Neural crest cell (in vitro differentiated cells): ENCODE measurements at places on chromosomes 5 and 9. TPM values are rescaled to one million over a fixed set of nuclear protein-coding genes. Genes with fewer than 3 reads are reported as not detected.

The CTSV gene
- 5.7 and 7.2 TPM in 2 replicates for total RNA-seq

The EIF4E1B gene
- not detected in 2 replicates for total RNA-seq

DNA sequence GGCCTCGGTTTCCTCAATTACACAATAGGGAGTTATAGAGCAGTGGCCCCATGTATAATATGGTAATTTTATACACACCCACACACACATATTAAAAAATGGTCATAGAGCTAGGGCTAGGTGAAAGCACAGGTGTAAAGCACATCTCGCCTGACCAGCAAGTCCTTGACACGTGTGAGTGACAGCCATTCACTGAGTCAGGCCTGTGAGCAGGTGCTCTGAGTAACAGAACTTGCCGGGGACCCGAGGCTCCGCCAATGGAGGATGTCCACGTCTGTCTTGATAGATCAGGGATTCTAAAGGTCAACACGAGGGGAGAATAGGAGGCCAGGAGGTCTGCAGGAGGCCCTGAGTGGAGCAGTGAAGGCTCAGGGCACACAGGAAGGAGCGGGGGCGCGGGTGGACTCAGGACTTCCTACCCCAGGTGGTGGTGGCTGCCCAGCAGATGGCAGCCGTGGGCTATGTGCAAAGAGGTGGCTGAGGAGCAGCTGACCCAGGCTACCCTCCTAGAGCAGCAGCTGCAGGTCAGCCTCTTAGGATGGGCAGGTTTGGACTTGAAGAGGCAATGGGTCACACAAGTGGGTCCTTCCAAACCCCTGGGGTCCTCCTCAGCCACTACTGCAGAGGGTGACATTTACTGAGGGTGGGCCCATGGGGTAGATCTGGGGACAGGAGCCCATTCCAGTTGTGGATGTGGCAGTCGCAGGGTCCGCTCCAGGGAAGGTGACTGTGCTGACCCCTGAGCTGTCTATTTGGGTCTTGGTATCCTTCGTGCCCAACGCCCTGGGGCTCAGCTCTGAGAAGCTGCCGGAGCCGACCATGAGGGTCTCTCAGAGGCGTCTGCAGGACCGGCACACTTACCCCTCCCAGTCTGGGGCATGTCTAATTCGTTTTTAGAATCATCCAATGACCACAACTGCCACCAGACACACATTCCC, 45.9 kb downstream of the PRRT1B start:
- DNase-seq: peak; percentile 57

DNA sequence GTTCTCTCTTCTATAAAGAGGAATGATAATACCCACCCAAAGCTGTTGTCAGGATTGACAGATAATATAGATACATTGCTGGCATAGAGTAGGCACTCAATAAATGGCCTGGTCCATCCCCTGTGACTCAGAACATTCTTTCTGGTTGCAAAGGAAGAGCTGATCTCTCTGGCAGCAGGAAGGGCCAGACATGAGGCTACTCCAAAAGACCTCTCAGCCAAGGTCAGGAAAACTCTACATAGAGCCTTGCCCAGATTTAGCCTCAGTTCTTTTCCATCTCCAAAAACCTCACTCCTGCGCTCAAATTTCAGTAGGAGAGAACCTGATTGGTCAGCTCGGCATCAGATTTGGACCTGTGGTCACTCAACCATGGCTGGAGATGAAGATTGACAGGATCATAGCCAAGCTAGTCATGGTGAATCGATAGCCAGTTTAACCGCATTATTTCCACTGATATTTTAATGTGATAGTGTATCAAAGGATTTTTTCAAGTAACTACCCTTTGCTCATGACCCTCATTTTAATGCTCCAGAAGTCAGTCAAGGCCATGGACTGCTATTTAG, 319.6 kb downstream of the DRD1 start:
- DNase-seq: no peak

DNA sequence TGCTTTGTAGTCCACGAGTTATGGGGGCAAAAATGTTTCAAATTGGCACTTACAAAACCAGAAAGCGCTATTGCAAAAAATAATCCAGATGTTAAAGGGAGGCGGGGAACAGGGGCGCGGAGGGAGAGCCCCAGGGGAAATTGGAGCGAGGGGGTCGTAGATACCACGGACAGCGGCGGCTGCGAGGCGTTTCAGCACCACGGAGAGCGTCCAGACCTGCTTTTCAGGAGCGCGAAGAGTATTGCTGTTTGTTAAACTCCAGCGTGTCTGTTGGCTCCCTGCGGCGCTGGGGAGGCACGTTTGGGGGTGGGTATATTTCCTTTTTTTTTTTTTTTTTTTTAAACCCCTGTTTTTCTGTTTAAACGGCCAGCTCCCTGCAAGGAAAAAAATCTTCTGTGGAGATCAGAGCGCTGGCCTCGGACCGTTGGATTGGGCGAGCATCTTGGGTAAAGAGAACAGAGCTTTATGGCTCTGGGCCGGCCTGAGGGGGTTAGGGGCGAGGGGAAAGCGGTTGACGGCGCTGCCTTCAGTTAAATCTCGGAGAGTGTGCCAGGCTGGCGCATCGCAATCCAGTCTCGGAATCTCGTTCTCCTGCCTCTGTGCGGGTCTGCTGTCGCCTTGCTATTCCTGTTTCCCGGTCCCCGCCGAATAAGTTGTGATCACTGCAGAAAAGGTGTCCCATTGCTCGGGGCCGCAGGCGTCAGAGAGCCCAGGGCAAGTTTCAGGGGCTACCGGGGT, at the start of gene GLRA1:
TSS of gene GLRA1 (minus strand) at position 288 of the 738 bp plus-strand sequence. CDS start 302 bp downstream, outside the sequence.
- DNase-seq: peak; percentile 79

DNA sequence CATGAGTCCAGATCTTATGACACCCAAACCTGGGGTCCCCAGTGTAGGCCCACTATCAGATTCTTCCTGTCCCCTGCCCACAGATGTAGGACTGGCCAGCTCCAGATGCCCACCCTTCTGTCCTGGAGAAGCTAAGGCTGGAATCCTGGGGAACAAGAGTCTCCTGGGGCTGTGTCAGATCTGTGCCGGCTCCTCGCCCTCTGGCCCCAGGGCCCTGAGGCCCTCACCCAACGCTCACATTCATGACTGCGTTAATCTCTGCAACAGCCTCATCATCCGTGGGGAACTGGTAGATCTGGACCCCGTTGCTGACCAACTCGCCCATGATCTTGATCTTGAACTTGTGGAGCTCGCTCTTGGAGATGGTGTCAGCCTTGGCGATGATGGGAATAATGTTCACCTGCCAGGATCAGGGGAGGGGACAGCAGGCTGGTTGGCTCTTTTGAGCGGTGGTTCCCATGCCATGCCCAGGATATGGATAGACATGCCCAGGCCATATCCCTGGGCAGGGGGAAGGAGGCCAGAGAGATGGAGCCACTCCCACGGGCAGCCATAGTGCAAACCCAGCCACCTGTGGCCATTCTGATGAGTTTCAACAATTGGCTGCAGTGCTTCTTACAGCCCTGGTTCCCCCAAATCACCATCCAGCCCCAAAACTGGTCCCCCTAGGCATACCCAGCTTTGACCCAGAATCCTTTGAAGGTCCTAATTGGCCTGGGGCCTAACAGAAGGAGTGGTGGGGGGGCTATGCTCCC, 14.6 kb downstream of the SEPTIN8 start:
- no peak for DNase-seq

DNA sequence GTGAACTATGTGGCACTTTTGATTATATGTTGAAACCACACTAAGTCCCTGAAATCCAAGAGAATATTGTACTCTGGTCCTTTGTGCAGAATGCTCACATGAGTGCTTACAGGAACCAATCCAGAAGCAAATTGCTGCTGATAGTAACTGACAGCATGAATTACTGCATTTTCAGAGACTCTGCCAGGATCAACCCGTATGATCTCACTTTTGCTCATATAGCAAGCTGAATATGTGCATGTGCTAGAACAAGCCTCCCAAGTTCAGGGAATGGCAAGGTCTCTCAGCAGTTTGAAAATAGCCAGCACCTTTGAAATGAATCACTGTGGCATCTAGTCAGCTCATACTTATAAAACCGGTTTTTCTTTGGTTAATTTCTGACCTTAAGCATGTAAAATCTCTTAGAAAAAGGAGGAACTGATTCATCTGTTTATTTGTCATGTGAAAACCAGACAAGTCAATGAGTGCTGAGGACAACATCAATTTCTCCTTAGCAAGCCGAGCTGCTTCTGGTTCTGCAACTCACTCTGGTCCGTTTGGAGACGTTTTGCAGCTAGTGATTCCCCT, 215.7 kb upstream of the ELL2 start:
- DNase-seq: no peak

DNA sequence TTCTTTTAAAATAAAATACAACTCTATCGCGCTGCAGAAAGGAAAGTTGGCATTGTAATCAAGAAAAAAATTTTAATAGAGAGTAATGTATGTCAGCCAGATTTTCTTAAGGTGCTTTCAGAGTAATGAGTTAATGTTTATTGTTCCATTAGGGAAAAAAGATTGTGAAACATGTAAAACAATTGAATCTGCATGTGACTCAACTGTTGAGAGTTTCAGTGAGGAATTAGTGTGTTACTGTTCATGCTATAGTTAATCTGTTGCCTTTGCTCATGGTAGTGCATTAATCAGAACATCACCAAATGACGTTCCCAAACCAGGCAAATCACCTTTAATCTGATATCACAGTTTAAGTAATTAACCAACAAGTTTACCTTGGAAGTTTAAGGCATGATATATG, 600.5 kb downstream of the NR2F1-AS1 start:
- no peak for DNase-seq

GRCh38 chr5:119453040-119453373, 710 bp downstream of the HSD17B4 start:
- DNase-seq: no peak

DNA sequence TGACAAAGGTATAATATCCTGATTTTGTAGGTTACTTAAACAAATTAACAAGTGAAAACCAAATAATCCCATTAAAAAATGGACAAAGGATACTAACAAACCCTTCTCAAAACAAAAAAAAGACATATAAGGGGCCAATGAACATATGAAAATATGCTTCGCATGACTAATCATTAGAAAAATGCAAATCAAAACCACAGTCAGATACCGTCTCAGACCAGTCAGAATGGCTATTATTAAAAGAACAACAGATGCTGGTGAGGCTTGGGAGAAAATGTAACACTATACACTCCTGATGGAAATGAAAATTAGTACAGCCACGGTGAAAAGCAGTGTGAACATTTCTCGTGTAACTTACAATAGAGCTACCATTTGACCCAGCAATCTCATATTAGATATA, 1542.2 kb upstream of the CDH9 start:
- no peak for DNase-seq
